Activated naive CD4-positive, alpha-beta T cell treated with anti-CD3 and anti-CD28 coated beads, Interleukin-2, amount 10 ng/mL, durations not matched to agents 7 days and 5 days (primary cell): ENCODE measurements at places on chromosomes 2 and 18.

- peaks cover 55% of the 10 kb centered on the region for H3K4me1 ChIP-seq
- DNase-seq: peak; percentile 40
- H3K4me3 ChIP-seq: peak overlapping the region; percentile 10
- H3K36me3 ChIP-seq: peaks cover 1% of the 10 kb centered on the region
- peak overlapping the region; percentile 4 for H3K27ac ChIP-seq
Measured at GRCh38 chr2:109335631-109336176, 206.7 kb downstream of the SH3RF3 start.

DNA sequence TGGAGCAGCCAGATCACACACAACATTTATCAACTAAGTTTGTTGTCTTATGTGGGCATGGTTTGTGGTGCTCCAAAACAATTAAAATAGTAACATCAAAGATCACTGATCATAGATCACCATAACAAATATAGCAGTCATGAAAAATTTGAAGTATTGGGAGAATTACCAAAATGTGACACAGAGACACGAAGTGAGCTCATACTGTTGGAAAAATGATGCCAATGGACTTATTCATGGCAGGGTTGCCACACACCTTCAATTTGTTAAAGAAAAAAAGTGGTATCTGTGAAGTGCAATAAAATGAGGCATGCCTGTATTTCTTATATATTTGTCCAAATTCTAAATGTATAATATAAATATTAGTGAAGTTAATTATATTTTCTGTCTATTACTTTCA is 42.9 kb upstream of the CABYR start:
- DNase-seq: no peak
- no peak overlapping the region for H3K27ac ChIP-seq
- H3K27me3 ChIP-seq: no peaks in the 10 kb centered on the region

- peaks cover 15% of the 10 kb centered on the region for H3K27me3 ChIP-seq
- DNase-seq: peak; percentile 40
Measured at GRCh38 chr18:46474487-46475389, 182.3 kb downstream of the LOXHD1 start.

- H3K4me1 ChIP-seq: peaks cover 5% of the 10 kb centered on the region
- H3K4me3 ChIP-seq: no peak overlapping the region
- DNase-seq: no peak
- H3K27me3 ChIP-seq: peaks cover 4% of the 10 kb centered on the region
- H3K27ac ChIP-seq: no peak overlapping the region
- H3K36me3 ChIP-seq: peaks cover 5% of the 10 kb centered on the region
Measured at GRCh38 chr2:136019306-136019705, 33.9 kb upstream of the DARS1 start.

DNA sequence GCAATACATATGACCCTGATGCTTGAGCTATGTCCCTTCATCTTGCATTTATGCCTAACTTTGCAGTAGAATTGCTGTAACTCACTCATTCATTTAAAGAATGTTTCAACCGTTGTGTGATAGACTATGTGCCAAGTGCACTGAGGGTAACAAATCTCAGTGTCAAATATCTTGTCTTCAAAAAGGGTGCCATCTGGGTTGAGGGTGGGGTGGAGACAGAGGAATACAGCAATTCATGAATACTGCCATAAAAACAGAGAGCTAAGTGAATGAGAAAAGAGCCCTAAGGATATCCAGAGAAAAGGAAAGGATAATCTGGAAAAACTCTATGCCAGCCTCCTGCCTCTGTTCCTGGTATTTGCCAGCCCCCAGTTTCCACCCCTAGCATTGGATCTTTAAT is 1534.4 kb upstream of the PIK3C3 start:
- no peak overlapping the region for H3K27ac ChIP-seq
- H3K4me3 ChIP-seq: no peak overlapping the region
- no peaks in the 10 kb centered on the region for H3K36me3 ChIP-seq

DNA sequence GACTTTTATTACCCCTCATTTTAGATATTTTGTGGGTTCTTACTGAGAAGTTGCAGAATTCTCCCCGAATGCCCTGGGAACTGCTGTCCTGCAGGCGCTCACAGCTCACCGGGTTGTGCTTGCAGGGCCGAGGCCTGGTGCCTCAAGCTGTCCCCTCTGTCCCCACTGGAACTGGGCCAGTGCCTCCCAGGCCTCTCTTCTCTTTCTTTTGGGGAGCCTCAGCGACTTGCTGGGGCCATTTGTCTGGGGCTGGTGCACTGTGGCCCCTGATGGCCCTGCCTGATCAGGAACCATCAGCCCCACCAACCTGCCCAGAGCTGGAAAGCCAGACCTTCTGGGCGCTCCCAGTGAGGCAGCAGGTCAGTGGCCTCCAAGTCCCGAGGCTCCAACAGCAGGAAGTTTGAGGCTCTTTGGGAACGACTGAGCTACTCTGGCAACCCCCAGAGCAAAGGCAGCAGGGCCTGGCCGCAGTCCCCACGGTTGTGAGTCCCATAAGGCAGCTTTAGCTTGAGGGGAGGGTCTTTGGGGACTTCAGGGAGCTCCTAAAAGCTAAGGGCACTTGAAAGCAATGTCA is 14.7 kb upstream of the NEU4 start:
- no peaks in the 10 kb centered on the region for H3K36me3 ChIP-seq
- no peak overlapping the region for H3K4me3 ChIP-seq
- no peaks in the 10 kb centered on the region for H3K27me3 ChIP-seq
- no peak for DNase-seq
- H3K4me1 ChIP-seq: no peaks in the 10 kb centered on the region

GRCh38 chr18:24181806-24182205 is 42.9 kb downstream of the CABYR start:
- H3K4me3 ChIP-seq: no peak overlapping the region
- DNase-seq: no peak
- no peaks in the 10 kb centered on the region for H3K4me1 ChIP-seq
- no peak overlapping the region for H3K27ac ChIP-seq
